ENCODE measurements at places on chromosomes 16 and 17. TPM values are rescaled to one million over a fixed set of nuclear protein-coding genes. Genes with fewer than 3 reads are reported as not detected.

VAT1L gene
- total RNA-seq = 18.0 TPM

DNA sequence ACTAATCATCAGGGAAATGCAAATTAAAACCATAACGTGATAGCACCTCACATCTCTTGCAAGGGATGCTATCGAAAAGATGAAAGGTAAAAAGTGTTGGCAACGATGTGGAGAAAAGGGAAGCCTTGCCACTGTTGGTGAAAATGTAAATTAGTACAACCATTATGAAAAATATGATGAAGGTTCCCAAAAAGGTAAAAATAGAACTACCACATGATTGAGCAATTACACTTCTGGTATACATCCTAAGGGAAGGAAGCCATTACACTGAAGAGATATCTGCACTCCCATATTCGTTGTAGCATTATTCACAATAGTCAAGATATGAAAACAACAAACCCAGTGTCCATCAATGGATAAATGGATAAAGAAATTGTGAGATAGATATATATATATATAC, 21.5 kb downstream of the ABCA10 start:
- no peak for DNase-seq

GRCh38 chr16:19242987-19243575, 42.5 kb upstream of the CLEC19A start:
- DNase-seq = no peak

GRCh38 chr16:29702269-29702668, 23.3 kb downstream of the QPRT start:
- DNase-seq = no peak

DNA sequence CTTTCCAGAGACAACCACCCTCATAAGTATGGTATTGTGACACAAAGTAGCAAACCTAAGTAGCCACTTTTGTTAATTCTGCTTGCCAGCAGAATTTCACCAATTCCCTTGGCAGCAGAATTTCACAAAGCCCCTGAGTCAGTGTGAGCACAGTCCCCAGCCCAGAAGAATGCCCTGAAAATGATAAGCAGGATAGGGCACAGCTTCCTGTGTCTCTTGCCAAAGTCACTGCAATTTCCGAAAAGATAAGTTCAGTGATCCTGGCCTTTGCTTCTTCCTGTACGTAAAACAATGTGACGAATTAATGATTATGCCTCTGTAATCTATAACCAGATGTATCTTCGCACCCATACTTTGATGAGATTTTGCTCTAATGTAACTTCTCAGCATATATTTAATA, 16.0 kb upstream of the WIPF2 start:
- DNase-seq = no peak

GRCh38 chr16:56607109-56607618, 1.2 kb upstream of the MT2A start:
- DNase-seq = peak; percentile 85

DNA sequence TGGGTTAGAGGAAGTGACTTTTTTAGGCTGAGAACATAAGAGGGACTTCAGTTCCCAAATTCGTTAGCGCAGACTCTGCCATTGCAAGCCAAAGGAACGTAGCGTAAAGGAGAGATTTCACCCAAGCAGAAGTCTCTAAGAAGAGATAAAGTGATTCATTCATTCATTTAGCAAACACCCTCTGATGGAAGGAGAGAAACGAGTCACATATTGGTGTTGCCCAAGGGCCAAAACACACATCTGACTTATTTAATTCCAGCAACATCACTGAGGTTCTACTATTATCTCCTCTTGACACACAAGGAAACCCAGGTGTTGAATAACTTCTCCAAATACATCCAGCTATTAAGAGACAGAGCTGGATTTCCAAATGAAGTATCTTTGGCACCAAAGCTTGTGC, 85.7 kb upstream of the CACNG3 start:
- no peak for DNase-seq

- DNase-seq = peak; percentile 88
These were observed 310.6 kb downstream of the SEC14L1 start for GRCh38 chr17:77451245-77451893.
